ENCODE measurements at places on chromosomes 6 and 20.

DNA sequence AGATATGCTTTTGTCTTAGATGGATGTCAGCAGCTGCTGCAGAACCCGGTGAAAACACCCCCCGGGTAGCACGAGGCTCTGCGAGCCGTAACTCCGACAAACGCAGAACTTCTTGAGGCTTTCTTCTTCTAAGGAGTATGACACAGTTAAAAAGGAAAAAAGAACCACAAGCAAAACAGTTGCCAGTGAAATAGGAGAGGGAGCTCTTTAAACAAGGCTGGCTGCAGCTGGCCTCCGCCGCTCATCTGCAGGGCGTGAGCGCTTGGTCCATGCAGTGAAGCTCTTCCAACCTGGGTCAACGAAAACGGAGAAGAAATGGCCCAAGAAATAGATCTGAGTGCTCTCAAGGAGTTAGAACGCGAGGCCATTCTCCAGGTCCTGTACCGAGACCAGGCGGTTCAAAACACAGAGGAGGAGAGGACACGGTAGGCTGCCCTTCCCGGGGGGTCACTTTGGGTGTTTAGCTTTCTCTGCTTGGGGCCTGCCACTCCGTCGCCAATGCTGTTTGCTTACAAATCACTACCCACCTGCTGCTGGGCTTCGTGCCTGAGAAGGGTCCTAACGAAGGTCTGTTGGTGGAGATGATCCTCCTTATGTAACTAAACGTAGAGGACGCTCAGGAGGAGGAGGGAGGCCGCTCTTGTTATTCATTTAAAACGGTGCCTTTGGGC lies 13.2 kb downstream of the SYTL3 start:
- DNase-seq: peak; percentile 68

DNA sequence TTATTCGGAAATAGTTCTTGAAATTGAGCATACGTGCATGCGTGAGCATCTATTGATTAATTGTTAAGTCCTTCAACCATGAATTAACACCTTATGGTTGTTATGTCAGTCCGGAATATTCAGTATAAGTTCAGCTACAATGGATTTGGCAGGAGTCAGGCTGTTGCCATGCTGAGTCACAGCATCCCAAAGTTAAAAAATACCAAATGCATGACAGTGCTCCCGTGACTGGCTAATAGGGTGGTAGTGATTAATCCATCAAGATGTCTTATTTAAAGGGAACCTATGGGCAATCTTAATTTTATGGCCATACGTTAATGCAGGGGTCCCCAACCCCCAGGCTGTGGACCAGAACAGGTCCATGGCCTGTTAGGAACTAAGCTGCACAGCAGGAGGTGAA lies 10.5 kb downstream of the RAE1 start:
- DNase-seq: peak; percentile 81

DNA sequence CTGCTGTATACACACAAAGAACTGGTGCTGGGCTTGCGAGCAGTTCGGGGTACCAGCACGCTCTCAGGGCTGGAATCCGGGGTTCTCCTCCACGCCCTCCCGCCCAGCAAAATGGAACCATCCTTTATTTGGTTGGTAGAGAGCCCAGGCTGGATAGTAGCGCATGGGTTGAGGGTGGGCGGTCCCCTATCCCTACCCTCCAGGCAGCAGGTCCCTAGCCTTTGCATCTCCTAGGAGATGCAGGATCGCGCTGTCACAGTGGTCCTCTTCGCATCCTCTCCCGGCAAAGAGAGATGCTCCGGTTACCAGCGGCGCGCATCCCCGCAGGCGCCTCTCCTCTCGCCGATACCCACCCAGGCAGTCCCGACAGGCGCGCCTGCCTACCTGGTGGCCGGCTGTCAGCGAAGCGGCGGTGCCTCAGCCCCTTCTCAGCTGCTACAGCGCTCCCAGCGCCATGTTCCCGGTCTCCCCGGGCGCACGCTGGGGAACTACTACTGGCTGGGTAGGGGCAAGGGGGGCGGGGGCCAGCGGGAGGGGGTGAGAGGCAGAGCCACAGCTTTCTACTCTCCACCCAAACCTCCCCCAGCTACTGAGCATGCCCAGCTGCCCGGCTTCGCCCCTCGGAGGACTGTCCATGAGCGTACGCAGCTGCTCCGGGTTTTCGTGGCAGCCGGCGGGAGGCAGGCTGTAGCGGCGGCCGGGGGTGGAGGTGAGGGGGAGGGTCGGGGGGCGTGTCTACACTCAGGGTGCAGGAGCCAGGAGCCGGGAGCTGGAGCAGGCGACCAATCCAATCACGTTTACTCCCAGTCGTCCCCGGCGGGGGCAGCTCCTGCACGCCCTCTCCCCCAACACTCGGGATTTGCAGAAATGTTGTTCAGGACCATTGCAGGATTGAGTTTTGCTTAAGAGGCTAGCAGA lies at the start of gene PAK5:
PAK5 (minus strand) TSS at position 699 of the 918 bp plus-strand sequence. CDS start 194,748 bp downstream, outside the sequence.
- DNase-seq: peak; percentile 26

DNA sequence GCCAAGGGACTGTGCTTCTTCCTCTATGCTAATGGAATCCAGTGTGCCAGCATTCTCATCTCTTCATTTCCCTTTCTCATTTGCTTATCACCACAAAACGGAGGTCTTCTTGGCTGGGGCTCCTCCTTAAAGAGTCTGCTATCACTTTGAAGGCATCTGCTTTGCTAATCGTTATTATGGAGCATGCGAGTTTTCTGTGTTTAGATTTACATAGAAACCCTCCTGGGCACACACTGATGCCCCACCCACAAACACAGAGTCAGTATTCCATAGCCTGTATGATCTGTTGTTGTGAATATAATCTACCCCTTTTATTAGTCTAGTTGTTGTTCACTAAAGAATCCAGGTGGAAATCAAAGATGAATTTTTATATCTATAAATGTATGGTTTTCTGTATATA lies 83.4 kb upstream of the XRN2 start:
- no peak for DNase-seq

- no peak for DNase-seq
These were observed 5.3 kb downstream of the DCBLD1 start for GRCh38 chr6:117487821-117488220.

GRCh38 chr20:49169547-49169946 lies 18.6 kb downstream of the STAU1 start:
- no peak for DNase-seq

GRCh38 chr20:31547017-31547675 lies 32.9 kb downstream of the HM13 start:
- DNase-seq: peak; percentile 85

- DNase-seq: no peak
These were observed 117.5 kb downstream of the DLL1 start for GRCh38 chr6:170173335-170173881.

GRCh38 chr6:41252401-41253169 lies 24.4 kb downstream of the TREML4 start:
- no peak for DNase-seq

- no peak for DNase-seq
These were observed 25.0 kb upstream of the DEFB125 start for GRCh38 chr20:62487-62886.

- DNase-seq: no peak
These were observed 511 bp upstream of the CLIC1 start for GRCh38 chr6:31736768-31737314.

- DNase-seq: no peak
These were observed 84.5 kb upstream of the FAM184A start for GRCh38 chr6:119163006-119163405.

- no peak for DNase-seq
These were observed 67.2 kb downstream of the OPRM1 start for GRCh38 chr6:154106251-154106650.

DNA sequence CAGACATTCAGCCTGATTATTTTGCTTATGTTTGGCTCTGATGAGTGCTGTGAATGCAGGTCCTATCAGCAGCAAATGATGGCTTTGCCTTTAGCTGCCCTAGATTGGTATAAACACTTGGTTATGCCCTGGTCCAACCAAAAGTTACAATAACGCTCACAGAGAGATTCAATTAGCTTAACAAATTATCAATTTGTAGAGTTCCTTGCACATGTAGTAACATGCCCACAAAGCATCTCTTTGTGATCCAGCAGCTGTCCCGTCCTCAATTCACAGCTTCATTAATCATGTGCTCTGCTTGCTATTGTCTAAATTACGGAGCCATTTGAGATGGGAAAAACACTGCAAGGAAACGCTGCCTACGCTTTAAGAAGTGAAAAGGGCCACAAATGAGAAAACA lies 457.9 kb downstream of the HDGFL1 start:
- DNase-seq: no peak

GRCh38 chr6:20991910-20992309 lies 457.7 kb downstream of the CDKAL1 start:
- no peak for DNase-seq

DNA sequence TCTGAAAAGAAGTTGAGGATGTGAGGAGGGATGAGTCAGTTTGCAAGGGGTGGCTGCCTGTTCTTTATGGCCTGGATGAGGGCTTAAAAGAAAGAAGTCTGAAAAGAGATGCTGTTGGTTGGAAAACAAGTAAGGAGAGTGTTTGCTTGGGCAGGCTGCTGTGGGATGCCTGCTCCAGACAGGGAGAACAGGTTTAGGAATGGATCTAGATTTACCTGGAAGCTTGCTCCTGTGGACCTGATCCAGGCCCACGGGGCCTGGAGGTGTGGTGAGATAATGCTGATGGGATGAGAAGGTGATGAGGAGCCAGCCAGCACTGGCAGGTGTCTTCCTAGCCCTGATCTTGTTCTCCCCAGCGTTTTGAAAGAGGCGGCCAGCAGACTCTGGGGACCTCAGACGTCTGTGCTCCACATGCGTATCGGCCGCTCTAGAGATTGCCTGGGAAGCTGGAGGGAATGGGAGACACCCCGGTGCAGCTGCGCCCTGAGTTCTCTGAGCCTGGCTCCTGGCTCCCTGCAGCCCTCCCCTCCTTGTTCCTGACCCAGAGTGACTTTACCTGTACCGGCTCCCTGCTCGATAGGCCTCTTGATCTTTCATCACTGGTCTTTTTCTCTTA lies 331.3 kb downstream of the ZFAND3 start:
- no peak for DNase-seq

DNA sequence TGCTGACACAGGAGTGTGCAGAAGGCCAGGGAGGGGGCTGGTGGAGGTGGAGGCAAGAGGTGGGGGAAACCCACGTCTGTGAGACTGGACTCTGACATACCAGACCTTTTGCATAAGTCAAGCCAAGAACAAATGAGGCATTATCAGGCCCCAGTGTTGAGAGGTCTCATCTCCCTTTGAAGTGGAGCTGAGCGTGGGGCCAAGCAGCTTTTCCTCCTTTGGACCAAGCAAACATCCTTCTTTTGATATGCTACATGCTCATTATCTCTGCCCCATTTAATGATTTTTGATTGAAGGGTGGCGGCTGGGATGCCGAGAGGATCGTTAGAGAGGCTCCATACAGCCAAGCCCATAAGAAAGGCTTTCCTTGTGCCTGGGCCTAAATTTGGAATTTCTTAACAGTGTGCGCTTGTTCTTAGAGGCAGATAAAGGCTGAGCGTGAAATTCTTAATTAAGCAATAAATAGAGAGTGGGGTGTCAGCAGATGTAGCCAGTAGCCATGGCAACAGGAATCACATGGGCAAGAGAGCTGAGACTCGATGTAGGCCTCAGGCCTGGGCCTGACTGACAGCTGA lies 244.5 kb downstream of the PKHD1 start:
- peak; percentile 26 for DNase-seq

- DNase-seq: no peak
These were observed 3.2 kb upstream of the TNFRSF6B start for GRCh38 chr20:63693083-63693732.

DNA sequence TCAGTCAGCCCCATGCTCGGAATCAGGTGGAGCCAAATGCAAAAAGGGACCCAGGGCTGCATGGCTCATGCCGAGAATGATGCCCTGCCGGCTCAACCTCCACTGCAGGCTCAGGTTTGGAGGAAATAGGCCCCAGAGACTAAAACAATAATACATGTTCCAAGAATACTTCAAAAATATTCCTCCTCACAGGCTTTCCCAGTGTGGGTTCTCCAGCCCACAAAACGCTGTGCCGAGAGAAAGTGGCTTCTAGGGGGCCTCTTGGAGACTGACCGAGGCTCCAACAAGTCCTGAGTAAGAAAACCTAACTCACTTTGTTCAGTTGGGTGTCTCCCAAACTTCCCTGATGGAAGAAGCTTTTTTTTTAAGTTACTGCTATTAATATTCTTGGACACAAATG lies 73.9 kb downstream of the BANF2 start:
- no peak for DNase-seq

DNA sequence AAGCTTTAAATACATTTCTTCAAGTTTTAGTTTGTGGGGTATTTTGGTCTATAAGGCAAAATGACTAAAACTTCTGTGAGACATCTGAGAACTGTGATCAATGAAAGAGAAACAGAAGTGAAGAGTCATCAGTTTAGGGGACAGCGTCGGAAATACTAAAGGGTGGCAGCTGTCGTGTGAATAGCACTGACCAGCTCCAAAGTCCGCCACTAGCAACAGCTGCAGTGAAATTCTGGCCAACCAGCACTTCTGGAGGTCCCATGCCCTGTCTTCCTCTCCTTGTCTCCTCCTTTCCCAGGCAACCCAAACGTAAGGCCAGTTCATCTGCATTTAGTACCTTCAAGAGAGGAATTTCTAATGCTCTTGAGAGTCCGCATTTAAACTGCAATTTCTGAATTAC lies 87.5 kb downstream of the DACT2 start:
- no peak for DNase-seq

- no peak for DNase-seq
These were observed 62.1 kb downstream of the TBXT start for GRCh38 chr6:166105341-166106075.

DNA sequence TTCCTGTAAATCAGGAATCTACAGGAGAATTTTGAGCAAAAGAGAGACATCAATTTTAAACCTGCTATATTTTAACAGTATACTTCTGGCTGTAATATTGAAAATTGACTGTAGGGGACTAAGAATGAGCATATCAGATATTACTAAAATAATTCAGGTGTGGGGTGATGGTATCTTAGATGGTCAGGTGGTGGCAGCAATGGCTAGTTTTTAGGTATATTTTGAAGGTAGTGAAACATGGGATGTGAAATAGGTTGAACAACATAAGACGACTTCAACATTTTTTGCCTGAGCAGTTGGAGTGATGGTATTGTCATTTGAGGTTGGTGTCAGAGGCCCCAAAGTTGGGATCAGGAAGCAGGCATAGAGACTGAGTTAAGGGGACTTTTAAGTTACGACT lies 32.1 kb downstream of the FAM83B start:
- DNase-seq: no peak

GRCh38 chr6:108673153-108673552 lies 112.4 kb downstream of the FOXO3 start:
- no peak for DNase-seq

DNA sequence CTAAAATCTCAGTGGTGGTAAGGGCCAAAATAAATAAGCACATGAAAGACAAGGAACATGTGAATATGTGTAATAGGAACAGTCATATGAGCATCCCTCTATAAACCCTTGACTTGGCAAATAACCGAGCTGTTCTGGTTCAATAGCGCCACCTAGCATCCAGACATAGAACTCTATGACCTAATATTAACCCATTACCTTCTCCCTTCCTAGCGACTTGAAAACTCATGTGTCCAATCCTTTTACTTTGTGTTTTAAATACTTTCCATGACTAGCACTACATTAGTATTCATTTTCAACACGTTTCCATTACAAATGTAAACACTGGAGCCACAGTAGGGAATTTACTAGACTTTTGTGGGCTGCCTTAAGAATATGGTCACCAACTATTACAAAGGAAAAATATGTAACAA lies 279.7 kb downstream of the UST start:
- peak; percentile 69 for DNase-seq
